ENCODE measurements at places on chromosomes 2 and 18.

DNA sequence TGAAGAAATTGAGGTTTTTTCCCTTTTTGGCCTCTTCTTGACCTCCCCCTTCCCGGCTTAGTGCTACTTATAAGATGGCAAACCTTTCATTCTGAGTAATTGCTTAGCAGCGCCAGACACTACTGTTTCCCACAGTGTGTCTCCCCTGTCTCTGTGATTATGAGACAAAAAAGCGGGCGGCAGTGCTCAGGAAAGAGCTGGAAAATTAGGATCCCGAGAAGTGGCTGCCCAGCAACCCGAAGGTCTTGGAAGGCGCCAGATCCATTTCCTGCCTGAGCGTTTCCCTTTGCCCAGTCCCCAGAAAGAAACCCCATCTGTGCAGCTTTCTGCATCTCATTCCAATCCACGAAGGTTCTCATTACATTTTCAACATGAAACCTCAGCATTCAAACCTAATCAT is 191.9 kb upstream of the APCDD1 start:
- DNase-seq: no peak

DNA sequence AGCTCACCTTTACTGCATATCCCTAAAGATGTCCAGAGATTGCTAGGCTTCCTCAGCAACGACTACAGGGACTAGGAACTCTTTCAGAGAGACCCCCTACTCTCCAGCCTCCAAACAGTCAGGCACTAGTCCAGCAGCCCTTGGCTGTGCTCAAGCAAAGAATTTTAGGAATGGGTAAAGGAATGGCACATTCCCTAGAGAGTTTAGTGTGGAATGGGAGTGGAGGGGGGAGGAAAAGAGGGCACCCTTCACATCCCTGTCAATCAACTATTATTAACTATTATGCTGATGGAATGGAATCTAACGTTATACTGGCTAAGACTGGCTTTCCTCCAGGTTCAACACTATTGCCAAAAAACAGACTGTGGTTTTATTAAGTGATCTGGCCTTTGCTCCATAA is 64.8 kb downstream of the IKZF2 start:
- DNase-seq: no peak

DNA sequence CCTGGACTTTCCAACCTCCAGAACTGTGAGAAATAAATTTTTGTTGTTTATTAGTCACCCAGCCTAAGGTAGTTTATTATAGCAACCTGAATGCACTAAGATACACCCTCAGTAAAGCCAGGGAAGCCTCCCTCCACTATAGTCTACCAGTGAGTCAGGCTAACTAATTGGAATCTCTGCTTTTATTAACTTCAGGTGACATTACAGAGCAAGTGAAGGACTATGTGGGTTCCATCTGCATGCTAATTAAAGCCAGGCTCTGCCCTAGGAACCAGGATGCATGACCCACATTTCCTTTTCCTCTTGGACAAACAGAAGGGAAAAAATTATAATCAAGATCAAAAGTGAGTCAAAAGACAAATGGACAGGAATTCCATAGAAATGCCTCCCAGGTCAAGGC is 56.1 kb downstream of the ZC3H8 start:
- no peak for DNase-seq

DNA sequence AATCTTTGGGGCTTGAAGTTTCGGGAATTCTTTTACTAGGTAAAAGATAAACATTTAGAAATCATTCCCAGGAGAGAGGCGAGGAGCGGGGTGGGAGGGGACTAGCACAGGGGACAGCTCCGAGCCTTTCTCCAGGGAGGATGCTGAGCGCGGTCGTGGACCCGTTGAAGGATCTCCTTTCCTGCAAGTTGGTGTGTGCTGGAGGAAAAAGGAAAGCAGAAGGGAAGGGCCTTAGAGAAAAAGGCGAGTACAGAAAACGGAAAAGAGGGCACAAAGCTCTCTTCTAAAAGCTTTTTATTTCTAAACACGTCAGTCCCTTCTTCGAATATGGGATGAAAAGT is 640 bp downstream of the SLC39A6 start:
- DNase-seq: no peak

GRCh38 chr18:12012697-12013096 is 31.4 kb downstream of the IMPA2 start:
- DNase-seq: no peak

DNA sequence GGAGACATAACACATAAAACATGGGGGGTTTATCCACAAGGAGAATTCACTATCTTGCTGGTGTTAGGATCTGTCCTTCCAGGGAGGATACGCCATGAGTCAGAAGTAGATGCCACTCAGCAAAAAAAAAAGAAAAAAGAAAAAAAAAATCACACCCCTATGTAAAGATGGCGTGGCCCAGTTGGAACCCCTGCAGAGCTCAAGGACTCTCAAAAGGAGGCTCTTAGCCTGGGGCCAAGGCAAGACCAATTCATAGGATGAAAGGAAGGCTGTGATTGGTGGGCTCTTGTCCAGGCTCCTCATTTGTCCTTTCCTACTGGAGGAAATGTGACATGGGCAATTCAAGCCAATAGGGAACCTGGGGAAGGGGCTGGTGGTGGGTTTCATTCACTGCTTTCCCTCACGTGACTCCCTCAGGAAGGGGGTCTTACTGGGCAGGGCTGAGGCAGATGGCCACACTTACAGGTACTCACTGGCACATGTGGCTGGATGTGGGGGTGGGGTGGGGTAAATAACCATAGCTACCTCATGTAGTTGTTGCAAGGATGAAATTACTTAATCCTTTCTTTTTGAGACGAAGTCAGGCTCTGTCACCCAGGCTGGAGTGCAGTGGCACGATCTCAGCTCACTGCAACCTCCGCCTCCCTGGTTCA is 38.7 kb upstream of the HAAO start:
- DNase-seq: no peak

GRCh38 chr2:64179582-64180321 is 35.5 kb upstream of the PELI1 start:
- no peak for DNase-seq

DNA sequence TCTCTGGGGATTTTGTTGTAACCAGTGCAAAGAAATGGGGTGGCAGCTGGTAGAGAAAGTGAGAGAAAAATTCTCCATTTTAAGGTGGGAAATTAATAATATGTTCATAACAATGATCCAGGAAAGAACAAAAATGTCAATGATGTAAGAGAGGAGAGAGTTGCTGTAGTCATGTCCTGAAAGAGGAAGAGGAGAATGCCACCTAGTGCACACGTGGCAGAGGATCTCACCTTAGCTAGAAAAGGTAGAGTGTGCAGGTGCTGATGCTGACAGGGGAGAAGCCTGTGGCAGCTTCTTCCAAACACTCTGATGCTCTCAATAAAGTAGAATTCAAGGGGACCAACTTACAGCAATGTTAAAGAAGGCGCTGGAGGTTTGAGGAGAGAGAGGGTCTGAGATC is 282.9 kb upstream of the PKDCC start:
- DNase-seq: no peak

DNA sequence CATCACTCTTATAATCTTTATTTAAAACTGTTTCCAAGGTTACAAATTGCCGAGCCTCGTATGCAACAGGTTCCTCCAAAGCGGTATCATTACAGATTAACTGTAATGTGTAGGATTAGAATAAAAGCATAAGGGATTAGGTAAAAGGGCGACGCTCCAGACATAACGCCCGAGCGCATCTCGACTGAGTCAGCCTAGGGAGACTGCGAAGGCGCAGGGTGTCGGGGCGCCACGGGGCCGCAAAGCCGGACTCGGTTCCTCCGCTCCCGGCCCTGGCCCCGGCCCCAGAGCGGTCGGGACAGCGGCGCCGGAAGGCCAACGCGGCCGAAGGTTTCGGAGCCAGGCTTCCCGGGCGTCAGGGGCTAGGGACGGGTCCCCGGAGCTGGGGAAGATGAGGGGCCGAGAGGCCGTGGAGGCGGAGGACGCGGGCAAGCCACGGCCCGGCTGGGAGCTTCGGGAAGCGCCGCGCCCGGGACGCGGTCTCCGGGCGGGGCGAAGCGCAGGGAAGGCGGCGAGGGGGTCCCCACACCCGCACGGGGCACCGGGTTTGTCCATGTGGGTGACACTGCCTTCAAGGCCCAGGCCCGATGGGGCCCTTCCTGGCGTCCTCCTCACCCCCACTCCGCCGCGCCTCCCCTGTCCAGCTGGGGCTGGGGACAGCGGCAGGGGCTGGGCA is 12.9 kb upstream of the SIX3 start:
- no peak for DNase-seq

GRCh38 chr2:164642946-164643555 is 21.8 kb upstream of the GRB14 start:
- no peak for DNase-seq

DNA sequence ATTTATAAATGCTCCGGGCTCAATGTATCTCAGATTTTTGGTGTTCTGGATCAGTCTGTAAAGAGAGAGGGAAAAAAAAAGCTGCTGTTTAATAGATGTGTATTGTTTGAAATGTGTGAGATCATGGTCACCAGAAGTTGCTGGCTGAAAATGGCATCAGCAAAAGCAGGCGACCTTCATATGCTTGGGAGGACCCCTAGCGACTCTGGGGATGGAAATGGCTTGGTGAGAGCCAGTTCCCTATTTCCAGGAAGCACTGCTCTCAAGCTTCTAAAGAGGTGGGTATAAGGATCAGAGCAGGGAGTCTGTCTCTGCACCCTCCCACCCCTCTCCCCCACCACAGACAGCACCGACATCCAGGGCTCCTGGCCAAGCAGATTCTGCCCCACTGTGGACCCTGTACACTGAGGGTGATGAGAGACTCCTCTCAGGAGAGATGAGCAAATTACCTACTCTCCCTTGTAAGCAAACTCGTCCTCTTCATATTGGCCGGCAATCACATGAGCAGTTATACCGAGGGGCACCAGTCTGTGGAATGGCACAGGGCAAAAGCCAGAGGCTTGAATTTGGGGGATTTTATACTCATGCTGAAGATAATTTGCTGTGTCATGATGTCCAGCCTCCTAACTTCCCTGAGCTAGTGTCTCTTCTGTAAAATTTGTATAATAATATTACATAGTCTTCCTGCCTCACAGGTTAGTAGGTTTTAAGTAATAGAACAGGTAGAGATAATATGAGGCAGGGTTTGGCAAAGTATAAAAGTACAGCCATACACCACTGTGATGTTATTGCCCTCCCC is 29.6 kb downstream of the LHCGR start:
- no peak for DNase-seq

Measured in stimulated activated CD4-positive, alpha-beta T cell treated with anti-CD3 and anti-CD28 coated beads, Interleukin-1b, Interleukin-23, amount 100 ng/mL, for 1 hour (primary cell).